ENCODE measurements at places on chromosomes 13 and 19. TPM values are rescaled to one million over a fixed set of nuclear protein-coding genes. Genes with fewer than 3 reads are reported as not detected.

The MYO16 gene
- 0.07 TPM for total RNA-seq

The ZNF649 gene
- total RNA-seq, result 7.3 TPM

The RXFP2 gene
- not detected for total RNA-seq

The MUC16 gene
- 0.12 TPM for total RNA-seq

The ZNF430 gene
- 8.4 TPM for total RNA-seq

The FGF14 gene
- not detected for total RNA-seq

The MEIOSIN gene
- total RNA-seq, result 2.1 TPM

The TRPM4 gene
- total RNA-seq, result 44.2 TPM

DNA sequence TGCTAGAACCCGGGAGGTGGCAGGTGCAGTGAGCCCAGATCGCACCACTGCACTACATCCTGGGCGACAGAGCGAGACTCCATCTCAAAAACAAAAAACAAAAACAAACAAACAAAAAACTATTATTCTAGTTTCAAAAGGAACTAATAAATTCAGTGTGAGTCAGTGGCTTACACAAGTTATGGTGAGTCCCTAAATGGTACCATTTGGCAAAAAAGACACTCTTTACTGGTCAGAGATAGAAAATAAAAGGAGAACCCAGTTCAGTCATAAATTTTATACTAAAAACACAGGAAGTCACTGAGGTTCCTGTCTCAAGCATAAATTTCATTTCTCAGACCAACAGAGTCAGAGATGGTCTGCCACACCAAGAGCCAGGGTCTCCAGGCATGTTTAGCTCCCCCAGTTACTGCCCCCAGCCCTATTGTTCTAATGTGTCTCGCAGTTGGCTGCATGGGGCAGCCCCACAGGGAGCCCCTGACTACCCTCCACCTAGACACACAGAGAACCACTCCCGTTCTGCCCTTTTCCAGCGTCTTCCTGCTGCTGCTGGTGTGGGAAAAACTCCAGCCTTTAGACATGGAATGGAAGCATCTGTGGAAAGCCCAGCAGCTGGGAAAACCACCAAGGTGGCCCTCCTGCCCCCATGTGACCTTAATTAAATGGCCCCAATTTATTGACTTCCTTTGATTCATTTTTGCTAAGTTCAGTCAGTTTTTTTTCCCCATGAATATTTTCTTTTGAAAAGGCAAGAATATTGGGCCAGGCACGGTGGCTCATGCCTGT is 12.2 kb downstream of the THSD1 start:
- H3K27ac ChIP-seq, result no peak overlapping the region
- no peaks in the 10 kb centered on the region for H3K36me3 ChIP-seq
- H3K4me3 ChIP-seq, result no peak overlapping the region
- no peak for DNase-seq
- H3K27me3 ChIP-seq, result no peaks in the 10 kb centered on the region
- H3K4me1 ChIP-seq, result no peaks in the 10 kb centered on the region

- peaks cover 6% of the 10 kb centered on the region for H3K4me1 ChIP-seq
- DNase-seq, result no peak
- H3K27me3 ChIP-seq, result no peaks in the 10 kb centered on the region
- H3K36me3 ChIP-seq, result peaks cover 22% of the 10 kb centered on the region
- peak overlapping the region; percentile 62 for H3K4me3 ChIP-seq
Measured at GRCh38 chr19:39969681-39970424, 1.1 kb upstream of the PSMC4 start.

DNA sequence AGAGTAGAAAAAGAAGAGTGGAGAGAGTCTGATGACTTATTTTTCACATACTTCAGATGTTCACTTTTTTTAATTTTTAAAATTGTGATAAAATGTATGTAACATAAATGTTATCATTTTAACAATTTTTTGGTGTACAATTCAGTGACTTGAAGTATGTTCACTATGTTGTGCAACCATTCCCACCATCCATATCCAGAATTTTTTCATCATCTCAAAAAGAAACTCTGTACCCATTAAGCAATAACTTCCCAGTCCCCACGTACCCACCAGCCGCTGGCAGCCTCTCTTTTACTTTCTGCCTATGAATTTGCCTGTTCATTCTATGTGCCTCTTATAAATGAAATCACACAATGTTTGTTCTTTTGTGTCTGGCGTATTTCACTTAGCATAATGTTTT is 43.3 kb downstream of the SKA3 start:
- no peak overlapping the region for H3K27ac ChIP-seq
- no peaks in the 10 kb centered on the region for H3K36me3 ChIP-seq
- H3K4me3 ChIP-seq, result no peak overlapping the region
- no peaks in the 10 kb centered on the region for H3K27me3 ChIP-seq
- peaks cover 7% of the 10 kb centered on the region for H3K4me1 ChIP-seq

DNA sequence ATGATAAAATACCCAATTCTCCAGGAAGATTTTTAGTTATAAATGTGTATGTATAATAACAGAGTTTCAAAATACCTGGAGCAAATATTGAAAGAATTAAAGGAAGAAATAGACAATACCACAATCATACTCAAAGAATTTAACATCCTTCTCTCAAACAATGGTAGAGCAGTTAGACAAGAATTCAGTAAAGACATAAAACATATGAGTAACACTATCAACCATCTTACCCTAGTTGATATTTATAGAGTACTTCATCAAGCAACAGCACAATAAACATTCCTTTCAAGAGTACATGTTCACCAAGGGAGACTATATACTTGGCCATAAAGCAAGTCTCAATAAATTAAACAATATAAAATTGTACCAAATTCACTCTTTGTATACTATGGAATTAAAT is 108.4 kb downstream of the DLEU7 start:
- H3K27me3 ChIP-seq, result no peaks in the 10 kb centered on the region
- DNase-seq, result no peak
- H3K4me3 ChIP-seq, result no peak overlapping the region

DNA sequence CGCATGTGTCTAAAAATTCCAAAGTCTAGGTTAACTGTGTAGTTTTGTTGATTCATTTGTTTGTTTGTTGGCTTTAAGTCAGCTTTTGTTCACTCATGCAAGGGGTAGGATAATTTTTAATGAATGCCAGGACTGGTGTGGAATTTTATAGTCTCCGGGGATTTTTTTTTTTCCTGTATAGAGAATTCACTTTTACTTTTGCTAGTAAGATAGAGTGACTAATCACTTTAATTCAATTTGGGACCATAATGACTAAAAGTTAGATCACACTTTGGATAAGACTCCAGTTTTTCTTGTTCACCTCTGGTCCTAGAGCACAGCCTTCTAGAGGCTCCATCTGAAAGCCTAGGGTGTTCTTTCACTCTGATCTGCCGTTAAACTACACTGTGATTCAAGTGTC is 1690.0 kb downstream of the PCDH9 start:
- DNase-seq, result no peak
- no peaks in the 10 kb centered on the region for H3K27me3 ChIP-seq
- no peak overlapping the region for H3K27ac ChIP-seq
- no peaks in the 10 kb centered on the region for H3K36me3 ChIP-seq
- H3K4me3 ChIP-seq, result no peak overlapping the region

- no peak overlapping the region for H3K27ac ChIP-seq
- H3K4me1 ChIP-seq, result peaks cover 7% of the 10 kb centered on the region
Measured at GRCh38 chr19:15702534-15702930, 25.3 kb upstream of the OR10H2 start.

- H3K36me3 ChIP-seq, result no peaks in the 10 kb centered on the region
- no peaks in the 10 kb centered on the region for H3K4me1 ChIP-seq
- no peak for DNase-seq
- 0 out of 2 replicates have a peak, but pooled peaks cover 6% of the 10 kb centered on the region for H3K27me3 ChIP-seq
- H3K27ac ChIP-seq, result no peak overlapping the region
Measured at GRCh38 chr13:97502181-97502580, 68.2 kb downstream of the RAP2A start.

DNA sequence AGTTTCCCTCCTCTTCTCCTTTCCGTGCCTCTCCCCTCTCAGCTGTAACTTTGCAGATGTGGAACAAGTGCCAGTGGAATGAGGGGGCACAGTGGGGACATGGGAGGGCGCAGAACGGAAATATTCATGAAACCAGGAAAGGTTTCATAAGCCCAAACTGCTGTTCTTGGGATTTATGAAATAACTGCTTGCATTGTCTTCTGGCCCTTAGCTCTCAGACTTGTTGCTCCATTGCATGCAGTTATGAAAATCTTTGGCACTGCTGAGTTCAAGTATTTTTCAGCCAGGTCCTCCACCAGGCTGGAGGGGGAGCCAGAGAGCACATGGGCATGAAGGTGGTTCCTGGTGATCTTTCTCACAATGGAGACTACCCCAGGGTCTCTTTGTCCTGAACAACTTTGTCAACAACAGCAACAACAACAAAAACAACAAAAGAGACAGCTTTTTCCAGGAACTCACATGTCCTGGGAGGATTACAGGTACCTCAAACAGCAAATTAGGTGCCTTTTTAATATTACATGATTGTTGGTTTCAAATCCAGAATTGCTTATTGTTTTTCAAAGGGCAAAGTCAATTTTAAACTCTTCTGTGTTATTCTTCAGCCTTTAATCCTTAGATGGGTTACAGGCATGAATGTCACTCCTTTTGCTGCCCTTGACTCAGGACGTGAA is 1.5 kb downstream of the RGCC start:
- peaks cover 25% of the 10 kb centered on the region for H3K4me1 ChIP-seq
- no peaks in the 10 kb centered on the region for H3K27me3 ChIP-seq
- H3K27ac ChIP-seq, result no peak overlapping the region
- peak overlapping the region; percentile 47 for H3K4me3 ChIP-seq

DNA sequence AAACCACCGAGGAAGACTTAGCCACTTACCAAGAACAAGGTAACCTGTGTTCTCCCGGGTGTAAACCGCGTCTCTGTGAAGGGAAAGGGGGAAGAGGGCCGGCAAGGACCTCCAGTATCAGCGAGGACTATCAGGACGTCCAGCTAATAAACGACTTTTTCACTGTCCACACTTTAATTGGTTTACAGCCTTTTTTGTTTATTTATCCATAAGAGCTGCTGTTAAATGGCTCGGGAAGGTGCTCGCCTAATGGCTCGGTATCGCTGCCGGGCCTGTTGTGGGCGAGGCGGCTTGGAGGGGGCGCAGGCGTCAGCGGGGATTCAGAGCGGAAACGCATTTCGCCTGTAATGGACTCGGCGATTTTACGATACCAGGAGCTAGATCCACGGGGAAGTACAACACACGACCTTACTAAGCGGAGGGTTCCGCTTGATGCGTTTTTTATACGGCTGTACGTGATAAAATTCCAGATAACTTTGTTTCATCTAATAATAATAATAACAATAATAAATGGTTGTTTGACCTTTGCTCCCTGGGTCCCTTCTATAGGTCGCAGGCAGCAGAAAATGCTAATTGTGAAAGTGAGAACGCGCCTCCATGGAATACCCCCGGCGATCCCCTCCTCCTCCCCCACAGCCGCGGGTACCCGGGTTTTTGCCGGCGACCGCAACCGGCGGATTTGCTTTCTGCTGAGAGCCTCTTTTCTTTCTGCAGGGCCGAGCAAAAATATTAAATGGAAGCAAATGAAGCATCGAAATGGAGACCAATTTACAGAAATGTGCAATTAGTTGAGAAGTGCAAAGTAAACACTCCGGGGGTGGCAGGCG is 2.5 kb upstream of the PDX1 start:
- no peaks in the 10 kb centered on the region for H3K36me3 ChIP-seq
- no peak overlapping the region for H3K27ac ChIP-seq
- H3K4me1 ChIP-seq, result peaks cover 10% of the 10 kb centered on the region
- no peak for DNase-seq
- no peak overlapping the region for H3K4me3 ChIP-seq

- H3K36me3 ChIP-seq, result no peaks in the 10 kb centered on the region
- no peaks in the 10 kb centered on the region for H3K4me1 ChIP-seq
- no peak overlapping the region for H3K27ac ChIP-seq
- H3K4me3 ChIP-seq, result no peak overlapping the region
- DNase-seq, result no peak
Measured at GRCh38 chr19:29683009-29683408, 17.7 kb downstream of the PLEKHF1 start.

GRCh38 chr13:69796256-69796655 is 311.4 kb upstream of the ATXN8OS start:
- no peak for DNase-seq
- H3K4me1 ChIP-seq, result no peaks in the 10 kb centered on the region
- H3K4me3 ChIP-seq, result no peak overlapping the region
- H3K27ac ChIP-seq, result no peak overlapping the region

GRCh38 chr19:46571495-46571894 is 29.6 kb upstream of the CALM3 start:
- H3K27ac ChIP-seq, result no peak overlapping the region
- peaks cover 17% of the 10 kb centered on the region for H3K4me1 ChIP-seq
- DNase-seq, result peak; percentile 46
- no peaks in the 10 kb centered on the region for H3K36me3 ChIP-seq
- H3K4me3 ChIP-seq, result no peak overlapping the region

DNA sequence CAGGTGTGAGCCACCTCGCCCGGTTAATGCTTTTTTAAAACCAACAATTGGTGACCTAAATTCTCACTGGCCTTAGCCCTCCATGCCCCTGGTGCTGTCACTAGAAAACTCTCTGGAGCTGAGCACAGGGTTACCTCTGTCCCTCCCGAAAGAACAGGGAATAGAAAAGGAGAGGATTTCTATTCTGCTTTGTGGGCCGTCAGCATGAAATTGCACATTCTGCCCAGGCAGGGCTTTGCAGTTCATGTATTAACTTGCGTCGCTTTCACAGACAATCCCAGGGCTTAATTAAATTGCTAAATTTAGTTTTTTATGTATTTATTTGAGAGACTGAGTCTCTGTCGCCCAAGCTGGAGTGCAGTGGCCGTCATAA is 583 bp upstream of the ZNF480 start:
- DNase-seq, result no peak
- H3K4me3 ChIP-seq, result peak overlapping the region; percentile 46
- peaks cover 28% of the 10 kb centered on the region for H3K36me3 ChIP-seq
- H3K27ac ChIP-seq, result peak overlapping the region; percentile 24
- H3K4me1 ChIP-seq, result peaks cover 12% of the 10 kb centered on the region

GRCh38 chr19:37361994-37362393 is 8.9 kb upstream of the ZNF527 start:
- no peak overlapping the region for H3K4me3 ChIP-seq
- H3K27ac ChIP-seq, result no peak overlapping the region
- no peak for DNase-seq

DNA sequence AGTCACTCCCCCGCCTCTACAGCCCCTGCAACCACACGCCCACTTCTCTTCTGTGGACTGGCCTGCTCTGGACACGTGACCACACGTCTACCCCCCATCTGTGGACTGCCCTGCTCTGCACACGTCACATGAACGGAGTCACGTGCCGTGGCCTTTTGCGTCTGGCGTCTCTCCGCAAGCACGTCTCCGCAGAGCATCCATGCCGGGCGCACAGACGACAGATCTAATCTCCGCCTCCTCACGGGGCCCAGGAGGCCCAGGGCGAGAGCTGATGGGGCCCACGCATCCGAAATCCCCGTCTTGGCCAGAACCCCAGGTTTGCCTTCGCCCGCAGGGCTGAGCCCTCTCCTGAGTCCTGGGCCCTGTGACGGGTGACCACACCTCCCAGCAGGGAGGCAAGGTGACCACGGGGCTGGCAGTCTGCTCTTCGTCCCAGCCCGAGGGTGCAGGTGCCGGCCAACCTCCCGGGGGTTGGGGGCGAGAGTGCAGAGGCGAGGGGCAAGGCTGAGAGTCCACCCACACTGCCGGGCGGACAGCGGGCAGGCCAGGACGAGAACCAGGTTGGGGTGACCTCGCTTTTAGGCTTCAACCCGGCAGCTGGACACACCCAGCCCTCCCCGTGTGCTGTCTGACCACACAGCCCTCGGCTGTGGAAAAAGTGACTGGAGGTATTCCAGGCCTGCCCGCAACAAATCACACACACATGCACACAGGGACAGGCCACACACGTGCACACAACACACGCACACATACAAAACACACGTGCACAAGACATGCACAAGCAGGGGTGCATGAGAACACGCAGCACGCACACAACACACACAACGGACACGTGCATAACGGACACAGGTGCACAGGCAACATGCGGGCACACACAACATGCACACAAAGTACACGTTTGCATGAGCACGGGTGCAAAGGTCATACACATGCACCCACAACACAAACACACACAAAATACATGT is 3.9 kb downstream of the SBNO2 start:
- no peaks in the 10 kb centered on the region for H3K27me3 ChIP-seq
- H3K4me3 ChIP-seq, result no peak overlapping the region
- peaks cover 3% of the 10 kb centered on the region for H3K36me3 ChIP-seq
